HT1080 (cell line): ENCODE measurements at places on chromosomes 3 and 15. TPM values are rescaled to one million over a fixed set of nuclear protein-coding genes. Genes with fewer than 3 reads are reported as not detected.
A peak's percentile ranks its signal among the peaks of the same experiment; 100 is the strongest.

Gene CEMIP
- 1.7 and 2.3 TPM in 2 replicates for total RNA-seq

Gene CFAP100
- not detected in 2 replicates for total RNA-seq

Gene CCR8
- total RNA-seq = not detected in 2 replicates

Gene IRAK2
- total RNA-seq = 7.5 and 9.1 TPM in 2 replicates

Gene NDN
- 3.7 and 4.0 TPM in 2 replicates for total RNA-seq

Gene SLC2A2
- not detected in 2 replicates for total RNA-seq

DNA sequence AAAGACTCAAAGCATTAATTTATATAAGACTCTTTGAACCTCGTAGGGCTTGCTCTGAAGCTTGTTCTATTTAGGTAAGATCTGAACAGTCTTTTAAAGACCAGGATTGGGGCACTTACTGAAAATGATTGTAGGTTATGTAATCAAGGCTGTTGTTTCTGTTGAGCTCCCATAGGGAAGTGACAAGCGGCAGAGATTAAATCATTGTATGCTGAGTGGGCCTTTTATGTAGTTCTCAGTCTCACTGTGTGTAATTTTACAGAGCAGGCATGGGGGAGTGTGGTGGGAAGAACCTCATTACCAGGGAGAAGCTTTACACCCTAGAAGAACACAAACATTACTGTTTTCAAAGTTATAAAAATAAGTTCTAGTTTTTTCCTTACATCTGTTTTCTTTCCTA, 160.0 kb upstream of the SNTN start:
- DNase-seq = no peak

- no peak for DNase-seq
Observed at GRCh38 chr3:184679056-184679816, 32.6 kb downstream of the MAGEF1 start.

- DNase-seq = no peak
Observed at GRCh38 chr3:183038757-183039156, 58.4 kb upstream of the DCUN1D1 start.

DNA sequence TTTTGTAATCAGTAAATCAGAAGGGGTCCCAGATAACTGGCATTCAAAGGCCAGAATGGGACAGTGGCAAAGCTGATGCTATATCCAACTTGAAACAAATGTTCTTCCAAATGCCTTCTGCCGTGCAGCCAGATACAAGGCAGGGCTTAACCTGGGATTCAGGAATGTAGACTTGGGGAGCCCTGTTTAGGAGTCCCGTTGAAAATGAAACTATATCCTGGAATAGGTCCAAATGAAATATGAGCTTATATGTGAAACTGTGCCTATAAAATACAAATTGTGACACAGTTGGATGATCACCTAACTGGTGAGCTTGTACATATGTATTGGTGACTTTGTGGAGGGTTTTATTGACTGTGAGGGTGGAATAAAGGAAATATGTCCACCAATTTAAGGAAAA, 28.7 kb downstream of the FRMD4B start:
- DNase-seq = no peak

- no peak for DNase-seq
Observed at GRCh38 chr3:132232231-132232792, 84.9 kb upstream of the ACP3 start.

DNA sequence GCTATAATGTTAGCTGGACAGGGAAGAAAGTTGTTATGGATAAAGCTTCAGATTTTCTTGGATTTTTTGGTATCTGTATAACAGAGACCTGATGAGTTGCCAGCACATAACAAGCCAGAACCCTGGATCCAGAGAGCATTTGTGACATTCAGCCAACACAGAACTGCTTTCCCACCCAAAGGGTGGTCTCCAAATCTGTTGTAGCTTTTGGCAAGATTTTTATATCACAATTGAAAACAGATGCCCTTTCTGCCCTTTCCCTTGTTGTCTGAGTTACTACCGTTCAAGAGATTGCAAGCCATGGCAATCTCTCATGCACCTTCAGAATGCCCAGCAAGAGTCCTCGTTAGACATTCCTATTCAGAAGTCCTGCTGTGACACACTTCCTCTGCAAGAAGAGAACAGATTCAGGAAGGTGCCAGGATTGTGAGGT, 107.6 kb upstream of the FGF7 start:
- DNase-seq = no peak

DNA sequence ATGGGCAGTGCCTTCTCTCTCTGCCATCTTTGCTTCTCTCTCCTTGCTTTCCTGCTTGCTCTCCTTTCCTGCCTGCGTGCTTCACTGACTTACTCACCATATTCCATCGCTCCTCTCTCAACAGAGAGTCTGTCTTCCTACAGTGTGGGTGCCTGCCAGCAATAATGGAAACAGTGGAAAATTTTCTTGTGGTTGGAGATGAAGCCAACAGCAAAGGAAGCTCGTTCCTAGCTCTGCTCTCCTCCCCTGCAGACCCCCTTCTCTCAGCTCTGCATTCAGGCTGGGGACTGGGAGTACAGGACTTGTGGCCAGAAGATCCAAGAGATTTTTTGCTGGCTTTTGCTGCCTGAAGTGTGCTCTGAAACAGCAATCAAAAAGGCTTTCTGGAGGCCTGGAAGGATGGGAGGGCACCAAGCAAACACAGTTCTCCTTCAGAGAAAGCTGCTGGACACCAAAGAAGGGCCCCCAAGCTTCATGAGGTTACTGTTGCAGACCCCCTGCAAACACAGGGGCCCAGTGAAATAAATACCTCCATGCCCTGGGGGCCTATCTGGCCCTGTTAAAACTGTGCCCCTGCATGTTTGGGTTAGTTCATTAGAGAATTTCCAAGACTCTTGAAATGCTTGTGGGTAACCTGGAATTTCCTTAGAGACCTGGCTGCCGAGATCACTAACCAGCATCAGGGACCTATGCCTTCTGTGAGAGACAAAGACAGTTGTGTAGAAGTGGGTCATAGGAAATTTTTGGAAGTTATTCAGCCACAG, 149.9 kb upstream of the RASGRP1 start:
- DNase-seq = peak; percentile 87

DNA sequence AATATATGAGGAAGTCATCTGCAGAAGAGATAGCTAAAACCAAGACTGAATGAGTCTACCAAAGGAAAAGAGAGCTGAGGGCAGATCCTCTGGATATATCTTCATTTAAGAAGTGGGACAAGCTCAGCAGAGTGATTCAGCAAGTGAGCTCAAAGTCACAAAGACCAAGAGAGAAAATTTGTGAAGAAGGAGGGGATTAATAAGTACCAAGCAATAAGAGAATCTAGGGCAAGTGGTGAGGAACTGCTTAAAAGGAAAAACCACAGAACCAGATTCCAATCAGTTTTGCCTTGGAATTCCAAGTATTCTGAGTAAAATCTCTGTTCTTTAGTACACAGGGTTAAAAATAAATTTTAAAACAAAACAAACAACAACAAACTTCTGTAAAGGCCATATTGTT, 3.6 kb downstream of the EHHADH start:
- no peak for DNase-seq

GRCh38 chr3:24182756-24183155, 237.7 kb downstream of the NR1D2 start:
- DNase-seq = no peak

GRCh38 chr3:14146381-14147065, 21.7 kb downstream of the TMEM43 start:
- no peak for DNase-seq

GRCh38 chr3:184918750-184919149, 106.8 kb downstream of the VPS8 start:
- no peak for DNase-seq

GRCh38 chr3:31250116-31250777, 282.5 kb upstream of the STT3B start:
- DNase-seq = peak; percentile 85

DNA sequence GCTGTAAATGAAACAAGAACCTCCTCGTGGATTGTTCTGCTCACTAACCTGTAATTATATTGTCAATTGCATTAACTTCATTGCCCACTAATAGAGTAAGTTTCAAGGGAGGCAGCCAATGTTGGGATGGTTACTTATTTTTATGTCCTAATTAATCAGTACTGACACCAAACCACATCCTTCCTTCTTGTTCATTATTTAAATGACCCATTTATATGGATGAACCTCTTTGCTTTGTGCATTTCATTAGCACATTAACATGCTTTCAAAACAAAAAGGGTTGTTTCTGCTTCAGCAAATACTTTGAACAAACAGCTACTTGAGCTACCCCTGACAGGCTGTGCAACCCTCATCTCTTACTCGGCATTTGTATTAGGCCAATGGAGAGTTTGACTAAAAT, 374.2 kb downstream of the MECOM start:
- no peak for DNase-seq

DNA sequence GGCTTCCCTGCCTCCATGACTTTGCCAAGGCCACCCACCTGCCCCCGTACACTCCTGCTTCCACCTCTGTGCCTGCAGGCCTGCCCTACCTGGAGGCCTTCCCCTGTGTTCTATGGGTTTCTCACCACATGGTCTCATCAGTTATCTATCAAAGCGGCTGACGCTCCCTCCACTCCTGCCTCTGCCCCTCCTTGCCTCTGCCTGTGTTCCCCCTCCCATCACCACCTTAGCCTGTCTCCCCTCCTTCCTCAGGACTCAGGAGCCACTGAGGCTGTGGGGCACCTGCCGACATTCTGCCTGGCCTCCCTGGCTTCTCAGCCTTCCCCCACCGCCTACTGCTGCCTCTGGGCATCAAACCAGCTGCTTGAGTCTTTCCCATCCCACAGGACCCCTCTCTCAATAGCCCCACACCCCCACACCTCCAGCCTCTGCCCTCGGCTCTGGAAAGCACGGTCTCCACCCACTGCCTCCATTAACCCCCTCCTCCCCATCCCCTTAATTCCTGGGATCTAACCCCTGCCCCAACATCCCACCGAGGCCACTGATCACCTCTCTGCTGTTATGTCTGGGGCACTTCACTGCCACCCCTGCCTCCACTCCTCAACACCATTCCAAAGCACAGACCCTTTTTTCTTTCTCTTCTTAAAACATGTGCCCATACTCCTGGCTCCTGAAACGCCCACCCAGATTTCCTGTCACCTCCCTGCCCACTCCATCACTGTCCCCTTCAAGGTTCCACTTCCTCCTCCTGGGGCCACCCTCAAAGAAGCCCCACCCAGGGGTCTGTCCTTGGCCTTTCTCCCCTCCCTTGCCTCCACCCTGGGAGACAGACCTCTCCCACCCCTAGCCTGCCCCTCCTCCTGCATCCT, 24.4 kb upstream of the CYP11A1 start:
- DNase-seq = no peak

- no peak for DNase-seq
Observed at GRCh38 chr3:30141927-30142326, 464.5 kb upstream of the TGFBR2 start.

GRCh38 chr3:110504901-110505300, 566.7 kb upstream of the NECTIN3 start:
- no peak for DNase-seq

DNA sequence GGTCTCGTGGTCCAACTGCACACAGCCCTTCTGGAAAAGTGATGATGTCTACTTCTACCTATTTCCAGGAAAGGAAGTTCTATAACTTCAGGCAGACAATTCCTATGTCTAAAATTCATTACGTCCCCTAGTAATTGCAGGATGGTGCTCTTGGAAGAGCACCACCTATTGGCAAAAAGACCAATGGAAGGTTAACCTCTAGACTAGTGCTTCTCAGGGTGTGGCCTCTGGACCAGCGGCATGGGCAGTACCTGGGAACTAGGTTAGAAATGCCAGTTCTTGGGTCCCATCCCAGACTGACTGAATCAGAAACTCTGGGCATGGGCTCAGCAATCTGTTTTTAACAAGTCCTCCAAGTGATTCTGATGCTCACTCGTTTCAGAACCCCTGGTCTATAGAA, 258.3 kb upstream of the ICE2 start:
- DNase-seq = no peak

DNA sequence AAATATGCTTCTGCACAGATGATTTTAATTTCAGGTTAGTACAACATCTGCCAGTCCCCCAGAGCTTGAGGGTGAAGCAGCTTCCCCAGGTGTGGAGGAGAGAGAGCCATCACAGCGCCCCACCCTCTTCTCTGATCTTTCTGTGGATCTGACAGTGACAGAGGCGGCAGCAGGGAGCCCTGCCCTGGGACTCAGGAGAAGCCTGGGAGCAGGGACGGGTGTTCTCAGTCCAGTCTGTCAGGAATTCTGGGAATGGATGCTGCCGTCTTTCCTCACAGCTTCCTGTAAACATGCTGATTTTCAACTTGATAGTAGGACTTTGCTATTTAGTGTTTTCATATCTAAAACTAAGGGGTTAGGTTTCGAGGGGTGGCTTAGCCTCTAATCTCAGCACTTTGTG, 11.4 kb upstream of the RAB8B start:
- DNase-seq = no peak

- no peak for DNase-seq
Observed at GRCh38 chr3:39809995-39810595, 686 bp downstream of the MYRIP start.

- DNase-seq = no peak
Observed at GRCh38 chr3:25945836-25946235, 155.9 kb downstream of the OXSM start.

GRCh38 chr15:95995375-95996168, 334.9 kb upstream of the NR2F2 start:
- peak; percentile 57 for DNase-seq

DNA sequence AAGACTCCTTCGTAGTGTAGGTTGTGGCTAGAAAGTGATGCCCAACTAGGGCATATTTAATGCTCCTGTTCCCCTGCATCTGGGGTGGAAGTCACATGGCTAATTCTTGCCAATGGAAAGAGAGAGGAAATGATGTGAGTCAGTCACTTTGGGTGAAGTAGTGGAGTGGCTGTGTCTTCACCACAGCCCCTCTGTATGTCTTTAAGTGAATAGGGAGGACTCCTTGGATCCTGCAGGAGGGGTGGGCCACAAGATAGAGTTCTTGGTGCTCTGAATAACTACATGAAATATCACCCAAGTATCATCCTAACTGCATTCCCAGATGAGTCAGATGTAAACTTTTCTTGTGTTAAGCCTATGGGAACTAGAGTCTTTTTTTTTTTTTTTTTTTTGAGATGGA, 17.8 kb upstream of the MB21D2 start:
- DNase-seq = peak; percentile 52

- DNase-seq = peak; percentile 86
Observed at GRCh38 chr15:43239732-43240491, 19.1 kb upstream of the EPB42 start.

GRCh38 chr15:96170979-96171739, 159.3 kb upstream of the NR2F2 start:
- DNase-seq = no peak

DNA sequence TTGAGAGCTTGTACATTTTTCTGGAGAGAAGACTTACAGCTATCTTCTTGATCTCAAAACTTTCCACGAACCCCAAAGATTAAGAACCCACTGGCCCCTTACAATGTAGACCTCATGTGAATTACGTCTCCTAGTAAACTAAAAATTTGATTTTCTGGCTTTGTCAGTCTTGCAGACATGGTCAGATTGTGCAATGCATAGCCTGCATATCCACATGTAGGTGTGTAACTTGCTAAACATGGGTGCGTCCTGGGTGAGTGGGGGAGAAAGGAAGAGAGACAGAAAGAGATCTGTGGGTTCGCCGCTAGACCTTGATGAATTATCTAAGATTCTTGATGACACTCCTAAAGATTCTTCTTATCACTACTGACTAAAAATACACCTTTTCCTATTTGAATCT, 561.2 kb upstream of the MDFIC2 start:
- DNase-seq = no peak
